ENCODE measurements at places on chromosomes 7 and 10. TPM values are rescaled to one million over a fixed set of nuclear protein-coding genes. Genes with fewer than 3 reads are reported as not detected.

Gene NXPH1
- total RNA-seq, result not detected

- peak overlapping the region; percentile 65 for H3K4me3 ChIP-seq
- peak; percentile 73 for DNase-seq
- peak overlapping the region; percentile 87 for H3K27ac ChIP-seq
- no peaks in the 10 kb centered on the region for H3K27me3 ChIP-seq
These were observed 851 bp upstream of the GOT1 start for GRCh38 chr10:99431190-99431760.

DNA sequence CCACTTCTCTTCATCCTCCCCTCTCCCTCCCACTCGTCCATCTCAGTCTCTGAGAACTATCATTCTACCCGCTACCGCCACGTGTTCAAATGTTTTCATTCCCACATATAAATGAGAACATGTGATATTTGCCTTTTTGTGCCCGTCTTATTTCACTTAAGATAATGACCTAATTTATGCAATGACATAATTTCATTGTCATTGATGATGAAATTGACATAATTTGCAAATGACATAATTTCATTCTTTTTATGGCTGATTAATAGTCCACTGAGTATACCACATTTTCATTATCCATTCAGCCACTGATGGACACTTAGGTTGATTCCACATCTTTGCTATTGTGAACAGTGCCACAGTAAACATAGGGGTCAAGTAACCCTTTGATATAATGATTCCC lies 292.3 kb downstream of the GRID1 start:
- no peaks in the 10 kb centered on the region for H3K4me1 ChIP-seq
- H3K36me3 ChIP-seq, result no peaks in the 10 kb centered on the region
- H3K27me3 ChIP-seq, result no peaks in the 10 kb centered on the region
- no peak overlapping the region for H3K4me3 ChIP-seq
- DNase-seq, result no peak

GRCh38 chr7:131109759-131110296 lies 217.8 kb upstream of the MKLN1 start:
- no peaks in the 10 kb centered on the region for H3K4me1 ChIP-seq
- peak overlapping the region; percentile 96 for H3K4me3 ChIP-seq
- H3K27ac ChIP-seq, result peak overlapping the region; percentile 100
- DNase-seq, result peak; percentile 61
- H3K27me3 ChIP-seq, result no peaks in the 10 kb centered on the region

GRCh38 chr7:82146491-82146890 lies 297.1 kb downstream of the CACNA2D1 start:
- H3K4me1 ChIP-seq, result no peaks in the 10 kb centered on the region
- H3K27me3 ChIP-seq, result no peaks in the 10 kb centered on the region
- H3K36me3 ChIP-seq, result no peaks in the 10 kb centered on the region

All from breast epithelium (tissue), 4 donors.